Stimulated activated CD4-positive, alpha-beta T cell treated with anti-CD3 and anti-CD28 coated beads, Interleukin-1b, Interleukin-23, amount 100 ng/mL, for 1 hour (primary cell): ENCODE measurements at places on chromosomes 5 and 9.

DNA sequence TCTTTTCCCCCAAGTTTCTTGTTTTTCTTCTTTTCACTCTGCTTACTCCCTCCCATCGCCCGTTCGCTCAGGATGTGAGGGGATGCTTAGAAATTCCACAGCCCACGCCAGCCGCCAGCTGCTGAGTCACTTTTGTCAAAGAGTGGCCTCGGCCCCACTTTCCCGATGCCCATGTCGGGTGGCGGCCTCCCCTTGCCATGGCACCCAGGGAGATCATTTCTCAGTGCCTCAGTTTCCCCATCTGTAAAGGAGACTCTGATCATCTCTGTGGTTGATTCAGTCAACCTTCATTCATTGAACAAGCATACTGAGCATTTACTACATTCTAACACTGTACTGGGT, 353 bp upstream of the PDGFRB start:
- no peak for DNase-seq

GRCh38 chr9:33894316-33894715, 77.4 kb downstream of the UBE2R2 start:
- DNase-seq: no peak

DNA sequence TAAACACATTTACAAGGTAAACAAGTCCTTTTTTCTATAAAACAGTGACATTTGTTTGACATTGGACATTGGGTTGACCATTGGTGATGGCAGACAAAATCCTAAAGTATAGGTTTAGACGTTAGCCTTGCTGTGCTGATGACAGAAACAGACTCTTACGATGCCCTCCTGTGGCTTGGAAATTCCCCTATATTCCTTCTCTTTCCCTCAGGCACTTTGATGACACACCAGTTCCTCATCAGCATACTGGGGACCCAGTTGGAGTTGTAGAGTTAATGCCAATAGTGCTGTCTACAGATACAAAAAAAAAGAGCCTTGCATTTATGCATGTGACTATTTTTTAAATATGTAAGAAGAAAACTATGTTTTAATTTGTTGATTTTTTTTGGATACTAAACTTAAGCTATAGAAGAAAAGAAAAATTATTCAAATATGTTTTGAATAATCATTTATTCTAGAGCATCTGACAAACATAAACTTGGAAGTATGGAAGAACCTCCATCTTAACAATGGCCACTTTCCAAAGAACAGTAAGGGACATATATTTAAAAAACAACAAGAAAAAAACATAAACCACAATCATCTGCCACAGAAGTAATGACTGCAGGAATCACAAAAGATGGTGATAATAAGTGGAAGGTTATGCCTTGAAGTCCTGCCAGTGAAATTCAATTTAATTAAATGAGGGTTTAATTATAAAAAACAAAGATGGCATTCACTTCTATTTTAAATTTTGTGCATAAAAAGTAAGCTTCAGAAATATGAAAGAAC, 75.6 kb upstream of the SNCAIP start:
- DNase-seq: no peak

DNA sequence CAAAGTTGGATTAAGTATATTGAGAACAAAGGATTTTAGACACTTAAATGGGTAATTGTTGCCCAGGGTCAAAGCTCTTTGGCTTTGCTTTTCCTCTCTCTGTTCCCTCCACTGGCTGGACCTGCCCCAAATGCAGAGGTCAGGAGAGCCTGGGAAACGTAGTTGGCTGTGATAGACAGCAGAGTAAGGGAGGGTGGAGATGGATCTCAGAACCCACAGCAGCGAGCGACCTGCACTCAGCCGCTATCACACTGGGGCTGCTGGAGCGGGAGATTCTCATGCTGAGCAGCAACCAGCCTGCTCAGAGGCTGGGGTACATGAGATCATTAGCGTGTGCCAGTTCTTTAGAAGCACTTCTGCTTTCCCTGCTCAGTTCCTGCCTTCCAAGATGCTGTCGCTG, 71.8 kb upstream of the TTC23L start:
- no peak for DNase-seq

GRCh38 chr9:18012170-18012569, 433.3 kb downstream of the SH3GL2 start:
- DNase-seq: no peak

DNA sequence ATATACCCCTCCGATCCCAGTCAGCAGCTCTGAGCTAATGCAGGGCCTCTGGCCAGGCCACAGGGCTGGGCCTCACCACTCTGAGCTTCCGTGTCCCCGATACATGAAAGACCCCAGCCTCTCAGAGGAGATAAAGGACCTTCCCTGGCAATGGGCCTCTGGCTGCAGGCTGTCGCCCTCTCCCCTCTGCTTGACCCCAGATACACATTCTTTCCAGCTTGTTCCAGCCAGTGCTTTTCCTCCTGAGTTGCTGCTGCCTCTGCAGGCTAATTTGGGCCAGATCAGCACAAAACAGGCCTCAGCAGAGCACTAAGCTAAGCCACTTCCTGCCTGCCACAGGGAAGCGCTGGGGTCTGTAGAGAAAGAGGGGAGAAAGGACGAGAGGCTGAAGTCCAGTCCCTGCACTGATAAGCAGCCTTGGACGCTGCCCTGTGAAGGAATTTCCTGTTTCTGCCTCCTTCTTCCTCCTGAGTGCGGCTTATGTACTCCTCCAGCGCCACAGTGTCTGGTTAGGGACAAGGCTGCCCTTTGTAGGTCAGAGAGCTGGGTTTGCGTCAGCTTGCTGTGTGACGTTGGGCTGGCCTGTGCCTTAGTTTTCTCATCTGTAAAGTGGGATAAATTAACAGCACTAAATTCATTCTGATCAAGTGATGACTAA, 73.0 kb upstream of the IL17B start:
- no peak for DNase-seq

DNA sequence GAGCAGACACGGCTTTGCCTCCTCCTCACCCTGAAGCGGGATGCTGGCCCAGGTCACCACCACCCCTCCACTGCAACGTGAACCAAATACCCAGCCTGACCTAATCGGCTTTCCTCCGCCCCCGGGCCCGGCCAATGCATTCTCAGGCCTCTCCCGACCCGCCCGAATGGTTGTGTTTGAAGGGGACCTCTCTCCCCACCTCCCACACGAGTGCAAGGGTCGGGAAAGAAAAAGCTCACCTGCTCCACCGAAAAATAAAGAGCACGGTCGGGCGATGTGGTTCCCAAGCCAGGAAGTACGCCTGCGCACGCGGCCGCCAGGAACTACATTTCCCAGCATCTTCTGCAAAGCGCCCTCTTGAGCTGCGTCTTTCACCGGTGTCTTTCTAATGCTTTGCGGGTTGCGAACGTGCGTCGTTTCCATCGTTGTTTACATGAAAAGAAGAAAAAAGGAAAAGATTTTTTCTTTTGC, at the start of gene ZNF883:
TSS of gene ZNF883 (minus strand) at position 282 of the 471 bp plus-strand sequence.
- peak; percentile 1 for DNase-seq

DNA sequence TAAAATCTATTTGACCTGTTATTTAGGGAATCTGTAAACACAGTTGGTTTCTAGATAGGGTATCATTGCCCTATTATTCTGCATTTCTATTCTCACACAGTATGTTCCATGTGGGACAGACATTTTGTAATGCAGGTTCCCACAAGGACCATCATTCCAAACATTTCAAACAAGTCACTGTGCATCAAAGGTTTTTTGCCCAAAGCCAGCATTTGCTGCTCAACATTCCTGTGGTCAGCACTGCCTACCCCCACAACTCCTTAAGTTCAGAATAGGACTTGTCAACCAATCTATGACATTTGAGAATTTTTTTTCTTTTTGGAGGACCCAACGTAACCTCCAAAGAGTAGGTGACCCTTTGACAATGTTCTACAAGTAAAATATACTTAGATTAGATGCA, 95.7 kb downstream of the LPAR1 start:
- no peak for DNase-seq

GRCh38 chr9:14981291-14981950, 71.2 kb upstream of the FREM1 start:
- no peak for DNase-seq

DNA sequence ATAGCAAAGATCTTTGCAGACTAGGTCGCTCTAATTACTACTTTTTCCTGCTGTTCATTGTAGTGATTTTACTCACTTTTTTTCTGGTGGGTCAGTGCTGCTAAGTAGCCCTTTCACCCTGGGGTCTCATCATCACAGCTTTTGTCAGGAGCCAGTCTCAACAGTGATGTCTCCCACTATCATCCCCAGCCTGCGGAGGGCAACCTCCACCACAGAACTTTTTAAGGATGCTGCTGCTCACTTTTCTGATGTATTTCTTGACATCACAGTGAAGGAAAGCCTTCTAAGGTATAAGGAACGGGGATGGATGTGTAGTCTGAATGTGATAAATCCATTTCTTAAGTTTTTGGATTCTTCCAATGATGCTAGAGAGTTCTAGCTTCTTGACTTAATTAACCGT, 242.5 kb upstream of the RIOK2 start:
- DNase-seq: no peak

DNA sequence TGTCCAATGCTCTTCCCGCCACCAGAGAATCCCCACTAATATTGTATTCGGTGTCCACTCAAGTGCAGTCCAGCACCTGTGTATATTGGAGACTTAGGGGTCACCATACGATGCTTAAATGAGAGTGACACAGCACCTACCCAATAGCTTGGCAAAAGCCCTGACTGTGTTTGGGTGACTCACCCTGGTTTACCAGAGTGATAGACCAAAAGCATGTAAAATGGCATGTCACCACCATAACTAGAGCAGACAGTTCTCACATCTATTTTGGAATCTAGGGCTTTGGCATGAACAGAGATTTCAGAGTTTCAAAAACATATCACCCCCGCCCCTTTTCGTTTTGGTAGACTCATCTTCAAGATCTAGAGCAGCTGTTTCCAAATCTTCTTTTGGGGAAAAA, 217.3 kb upstream of the RASEF start:
- no peak for DNase-seq

- no peak for DNase-seq
Measured at GRCh38 chr5:41097642-41098041, 26.5 kb upstream of the MROH2B start.

- DNase-seq: no peak
Measured at GRCh38 chr9:136670576-136671253, 8.0 kb downstream of the EGFL7 start.

DNA sequence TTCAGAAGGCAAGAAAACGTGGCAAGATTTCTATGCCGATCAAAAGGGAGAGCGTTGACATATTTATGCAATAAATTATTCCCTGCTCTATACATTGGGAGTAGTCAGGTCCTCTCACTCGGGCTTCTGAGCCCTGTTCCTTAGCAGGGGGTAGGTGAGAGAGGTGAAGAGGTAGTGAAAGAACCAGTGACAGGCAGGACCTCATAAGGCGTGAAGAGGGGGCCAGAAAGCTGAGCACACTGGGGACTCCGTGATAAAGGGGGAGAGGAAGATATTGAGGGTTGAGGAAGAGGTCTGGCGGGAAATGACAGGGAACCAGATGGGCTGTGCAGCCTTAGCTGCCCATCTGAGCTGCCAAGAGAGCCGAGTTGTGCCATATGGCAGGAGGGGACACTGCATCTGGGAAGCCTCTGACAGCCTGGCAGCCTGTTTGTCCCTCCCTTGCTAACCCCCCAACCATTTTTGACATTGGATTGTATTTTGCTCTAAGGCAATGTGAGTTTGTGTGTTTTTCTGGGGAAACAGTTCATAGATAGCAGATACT, 782 bp upstream of the CDC20B start:
- DNase-seq: no peak

DNA sequence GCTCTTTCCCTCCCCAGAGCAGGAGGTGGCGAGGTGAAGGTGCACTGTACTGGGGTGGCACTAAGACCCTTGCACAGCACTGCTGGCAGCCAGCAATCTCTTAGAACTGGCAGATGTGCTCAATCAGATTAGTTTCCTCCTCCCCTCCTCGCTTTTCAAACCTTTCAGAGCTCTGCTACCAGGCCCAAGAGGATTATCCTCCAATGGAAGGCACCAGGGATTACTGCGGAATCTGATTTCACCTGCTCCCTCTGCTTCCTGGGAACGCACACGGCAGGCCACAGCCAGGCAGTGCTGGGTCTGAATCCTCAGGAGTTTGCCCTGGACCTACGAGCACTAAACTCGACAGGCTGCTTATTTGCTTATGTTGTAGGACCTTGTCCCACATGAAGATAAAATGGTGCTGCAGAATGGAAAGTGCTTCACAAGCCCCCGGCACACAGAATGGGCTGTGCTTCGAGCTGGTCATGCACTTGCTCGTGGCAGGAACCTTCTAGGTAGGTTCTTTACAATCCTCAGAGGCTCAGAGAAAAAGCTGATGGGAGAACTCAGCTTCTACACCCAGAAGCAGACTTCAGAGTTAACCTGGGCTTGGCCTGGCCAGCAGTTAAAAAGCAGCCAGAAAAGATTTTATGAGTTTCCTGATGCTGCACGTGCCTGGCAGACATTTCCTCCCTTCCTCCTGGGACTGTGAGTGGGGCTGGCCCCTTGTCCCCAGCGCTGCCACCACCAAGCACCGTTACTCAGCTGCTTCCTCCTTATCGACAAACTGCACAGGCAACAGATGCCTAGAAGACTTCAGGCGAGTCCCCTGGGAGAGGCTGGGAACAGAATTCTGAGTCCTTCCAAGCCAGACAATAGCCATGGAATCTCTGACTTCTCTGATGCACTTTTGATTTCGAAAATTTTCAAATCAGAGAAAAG, 33.1 kb downstream of the FABP6 start:
- DNase-seq: no peak

DNA sequence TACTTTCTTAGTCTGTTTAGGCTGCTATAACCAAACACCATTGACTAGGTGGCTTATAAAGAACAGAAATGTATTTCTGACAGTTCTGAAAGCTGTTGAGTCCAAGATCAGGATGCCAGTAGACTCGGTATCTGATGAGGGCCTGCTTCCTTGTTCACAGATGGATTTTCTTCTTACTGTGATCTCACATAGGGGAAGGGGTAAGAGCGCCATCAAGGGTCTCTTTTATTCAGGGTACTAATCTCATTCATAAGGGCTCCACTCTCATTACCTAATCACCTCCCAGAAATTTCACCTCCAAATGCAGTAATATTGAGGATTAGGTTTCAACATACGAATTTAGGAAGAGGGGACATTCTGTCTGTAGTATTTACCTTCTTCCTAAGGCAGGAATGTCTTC, 384.0 kb upstream of the DMAC1 start:
- no peak for DNase-seq

DNA sequence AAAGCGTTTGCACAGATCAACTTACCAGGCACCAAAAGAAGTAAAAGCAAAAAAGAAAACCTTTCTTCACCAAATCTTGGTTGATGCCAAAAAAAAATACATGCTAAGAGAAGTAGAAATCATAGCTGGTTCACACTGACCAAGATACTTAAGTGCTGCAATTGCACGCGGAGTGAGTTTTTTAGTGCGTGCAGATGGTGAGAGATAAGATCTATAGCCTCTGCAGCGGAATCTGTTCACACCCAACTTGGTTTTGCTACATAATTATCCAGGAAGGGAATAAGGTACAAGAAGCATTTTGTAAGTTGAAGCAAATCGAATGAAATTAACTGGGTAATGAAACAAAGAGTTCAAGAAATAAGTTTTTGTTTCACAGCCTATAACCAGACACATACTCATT, 36.4 kb upstream of the CCDC152 start:
- no peak for DNase-seq

GRCh38 chr9:98097836-98098235, 21.2 kb downstream of the TRIM14 start:
- no peak for DNase-seq
